Activated CD4-positive, alpha-beta T cell treated with anti-CD3 and anti-CD28 coated beads, Interleukin-2, amount 50 U/mL, for 48 hours (primary cell): ENCODE measurements at places on chromosomes 3 and 15.

DNA sequence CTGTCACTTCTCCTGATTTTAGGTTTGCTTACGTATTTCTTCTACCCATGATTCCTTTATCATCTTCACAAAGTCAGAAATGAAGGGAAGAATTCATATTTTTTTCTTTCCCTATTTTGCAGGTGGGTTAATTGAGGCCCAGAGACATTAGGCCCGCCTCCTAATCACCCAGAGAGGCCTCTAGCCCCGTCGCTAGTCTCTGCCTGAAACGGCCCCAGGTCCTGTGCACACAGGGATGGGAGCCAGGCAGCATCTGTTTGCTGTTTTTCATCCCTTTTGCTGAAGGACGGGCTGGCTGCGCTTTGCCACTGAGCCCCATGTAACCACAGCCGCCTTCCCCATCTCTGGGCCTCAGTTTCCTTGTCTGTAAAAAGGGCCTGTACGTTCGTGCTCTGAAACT is 135.9 kb downstream of the FBLN2 start:
- DNase-seq = no peak

DNA sequence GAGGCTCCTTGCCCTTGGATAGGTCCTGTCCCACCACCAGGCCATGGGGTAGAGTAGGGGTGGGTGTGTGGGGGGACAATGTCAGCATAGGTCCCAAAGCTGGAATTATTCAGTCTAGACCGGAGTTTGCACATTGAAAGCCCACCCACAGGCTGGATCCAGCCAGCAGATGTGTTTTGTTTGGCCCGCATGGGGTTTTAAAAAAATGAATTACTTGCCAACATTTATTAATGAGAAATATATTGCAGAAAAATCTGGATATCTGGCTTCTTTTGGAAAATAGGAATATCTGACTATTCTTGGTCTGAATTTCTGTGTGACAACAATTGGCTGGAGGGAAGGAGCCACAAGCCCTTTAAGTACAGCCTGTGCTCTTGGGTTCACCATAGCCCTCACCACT is 17.3 kb upstream of the LRIG1 start:
- DNase-seq = no peak

DNA sequence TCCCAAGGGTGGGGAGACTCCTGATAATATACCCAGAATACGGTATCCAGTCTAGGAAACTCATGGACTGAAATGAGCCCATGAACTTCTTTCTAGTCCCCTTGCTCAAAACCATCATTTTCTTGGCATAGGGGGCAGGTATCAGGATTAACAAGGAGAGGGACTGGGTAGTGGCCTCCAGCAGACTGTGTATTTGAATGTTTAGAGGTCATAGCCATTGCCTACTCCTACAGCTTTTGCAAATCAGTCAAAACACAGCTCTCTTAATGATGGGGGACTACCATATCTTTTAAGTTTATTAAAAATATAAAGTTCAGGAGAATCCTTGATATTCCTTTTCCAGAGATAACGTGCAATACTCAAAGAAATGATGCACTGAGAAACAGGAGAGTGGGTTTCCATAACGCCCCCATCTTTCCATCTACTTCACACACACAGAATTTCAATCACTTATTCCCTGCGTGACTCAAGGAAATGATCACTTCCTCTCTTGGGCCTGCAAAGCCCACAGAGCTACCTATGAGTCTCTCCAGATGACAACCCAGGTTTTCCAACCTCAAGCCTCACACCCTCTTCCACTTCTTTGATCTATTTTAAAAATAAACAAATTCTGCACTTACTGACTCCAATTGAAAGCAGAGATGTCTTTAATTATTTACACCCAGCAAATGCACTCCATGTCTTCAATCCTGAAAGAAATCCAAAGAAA is 584.0 kb upstream of the LMCD1 start:
- DNase-seq = peak; percentile 9

GRCh38 chr3:84666468-84666867 is 292.3 kb upstream of the CADM2 start:
- DNase-seq = no peak

DNA sequence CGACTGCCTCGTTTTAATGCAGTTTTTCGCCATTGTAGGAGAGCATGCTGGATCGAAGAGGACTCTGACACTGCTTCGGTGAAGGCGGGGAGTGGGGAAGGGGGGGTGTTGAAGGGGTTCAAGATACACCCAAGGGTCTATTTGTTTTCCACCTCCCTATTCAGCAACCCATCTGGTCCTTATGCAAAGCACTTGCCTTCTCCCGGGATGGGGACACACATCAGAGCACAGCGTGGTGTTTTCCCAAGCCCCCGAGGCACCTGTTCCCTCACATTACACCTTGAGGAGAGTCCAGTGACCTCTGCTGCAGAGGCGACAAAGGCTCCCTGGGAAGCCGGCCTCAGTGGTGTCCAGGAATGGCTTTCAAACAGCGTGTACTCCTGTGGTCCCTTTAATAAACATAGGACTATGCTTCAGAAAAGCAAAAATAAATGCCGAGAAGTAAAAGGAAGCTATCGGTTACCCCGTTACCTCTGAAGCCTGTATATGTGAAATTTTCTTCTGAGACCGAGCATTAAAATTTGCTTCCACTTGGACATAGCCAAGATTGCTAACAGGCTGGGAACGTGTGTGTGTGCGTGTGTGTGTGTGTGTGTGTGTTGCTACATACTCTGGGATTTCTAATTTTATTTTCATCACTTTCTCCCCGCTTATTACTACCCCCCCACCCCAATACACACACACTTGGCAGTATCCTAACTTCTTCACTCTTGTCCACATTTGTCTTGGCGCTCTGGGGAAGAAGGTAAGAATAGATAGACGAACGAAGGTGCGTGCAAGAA is 53.2 kb downstream of the CCDC54 start:
- DNase-seq = peak; percentile 12

DNA sequence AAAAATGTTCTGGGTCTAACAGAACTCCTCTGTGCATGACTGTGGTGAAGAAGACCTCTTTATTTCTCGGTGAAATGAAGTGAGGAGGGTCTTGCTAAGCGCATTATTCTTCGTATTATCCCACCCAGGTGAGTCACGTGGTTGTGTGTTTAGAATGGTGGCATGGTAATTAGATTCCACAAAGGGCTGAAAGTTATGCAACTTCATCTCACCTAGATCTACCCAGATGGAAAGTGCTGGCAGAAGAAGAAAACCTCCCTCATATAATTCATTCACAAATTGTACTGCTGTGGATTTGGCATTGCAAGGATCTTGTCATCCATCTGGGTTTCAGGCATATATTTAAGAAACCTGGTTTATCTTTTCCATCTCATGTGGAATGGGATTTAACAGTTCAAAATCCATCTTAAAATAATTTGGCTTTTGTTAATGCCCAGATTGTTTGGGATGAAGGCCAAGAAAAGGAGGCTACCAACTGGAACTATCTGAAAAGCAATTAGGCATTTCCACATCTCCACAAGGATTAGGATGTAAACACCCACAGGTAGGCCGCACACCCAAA is 175.3 kb downstream of the PLCL2 start:
- DNase-seq = no peak

- no peak for DNase-seq
Measured at GRCh38 chr3:8189051-8189450, 312.6 kb upstream of the LMCD1 start.

GRCh38 chr3:122984007-122984406 is 43.6 kb downstream of the SEMA5B start:
- no peak for DNase-seq

GRCh38 chr3:169146179-169146665 is 517.3 kb downstream of the MECOM start:
- DNase-seq = no peak

GRCh38 chr3:73398084-73398483 is 226.7 kb downstream of the PDZRN3 start:
- DNase-seq = no peak

DNA sequence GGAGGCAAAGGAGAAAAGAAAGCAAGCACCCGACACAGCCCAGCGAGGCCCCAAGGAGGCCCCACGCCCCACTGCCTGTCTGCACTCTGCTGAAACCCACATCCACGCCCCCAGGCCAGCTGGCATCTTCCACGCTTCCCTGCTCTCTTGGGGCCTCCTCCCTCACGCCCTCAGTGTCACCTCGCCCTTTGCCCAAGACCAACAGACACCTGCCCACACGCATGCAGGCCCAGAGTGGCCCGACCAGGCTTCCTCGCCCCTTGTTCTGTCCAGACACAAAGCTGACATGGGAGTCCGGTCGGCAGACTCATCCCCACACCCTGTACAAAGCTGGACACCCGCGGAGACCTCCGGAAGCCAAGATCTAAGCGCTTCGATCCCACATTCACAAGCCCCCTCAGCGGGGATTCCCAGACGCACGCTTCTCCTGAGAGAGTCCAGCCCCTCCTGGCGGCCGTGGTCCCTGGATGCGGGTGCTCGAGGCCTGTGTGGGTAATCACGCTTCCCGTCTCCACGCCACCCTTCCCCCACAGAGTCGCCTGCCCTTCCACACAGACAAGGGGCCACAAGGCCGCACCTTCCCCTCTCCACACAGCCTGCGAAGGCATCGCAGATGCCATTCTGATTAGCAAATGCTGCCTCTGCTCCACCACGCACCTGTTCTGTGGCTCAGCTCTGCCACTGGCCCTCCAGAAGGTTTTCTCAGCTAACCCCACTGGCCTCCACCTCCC is 176.6 kb downstream of the XXYLT1 start:
- DNase-seq = no peak

- no peak for DNase-seq
Measured at GRCh38 chr3:12370758-12371157, 81.9 kb downstream of the PPARG start.

GRCh38 chr15:84950570-84951111 is 31.0 kb upstream of the PDE8A start:
- DNase-seq = no peak

DNA sequence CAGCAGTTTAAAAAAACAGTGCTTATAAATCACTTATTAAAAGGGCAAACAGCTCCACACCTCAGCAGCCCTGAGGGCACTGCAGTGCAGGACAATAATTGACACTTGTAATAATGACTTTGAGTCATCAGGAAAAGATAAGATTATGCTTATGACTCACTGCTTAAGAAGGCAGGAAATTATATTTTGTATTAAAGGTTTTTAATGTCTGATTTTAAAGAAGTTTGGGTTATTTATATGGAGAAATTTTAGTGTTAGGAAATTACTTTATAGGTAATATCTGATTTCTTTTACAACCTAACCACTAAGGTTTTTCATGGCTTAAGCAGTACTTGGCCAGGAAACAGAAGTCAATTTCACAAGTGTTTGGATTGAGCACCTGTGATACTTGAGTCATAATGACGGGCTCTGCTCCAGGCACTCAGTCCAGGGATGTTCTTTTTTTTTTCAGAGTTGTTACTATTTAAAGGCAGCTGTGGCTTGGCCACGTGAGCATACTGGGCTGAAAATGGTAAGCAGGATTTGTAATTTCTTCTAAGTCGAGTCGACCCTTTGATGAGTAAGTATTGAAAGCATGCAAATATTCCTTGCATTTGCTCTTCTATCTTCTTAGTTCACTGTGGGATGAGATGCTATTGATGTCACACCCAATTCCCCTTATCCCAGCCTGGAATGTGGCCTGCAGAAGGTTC is 21.6 kb upstream of the SLC6A20 start:
- no peak for DNase-seq

DNA sequence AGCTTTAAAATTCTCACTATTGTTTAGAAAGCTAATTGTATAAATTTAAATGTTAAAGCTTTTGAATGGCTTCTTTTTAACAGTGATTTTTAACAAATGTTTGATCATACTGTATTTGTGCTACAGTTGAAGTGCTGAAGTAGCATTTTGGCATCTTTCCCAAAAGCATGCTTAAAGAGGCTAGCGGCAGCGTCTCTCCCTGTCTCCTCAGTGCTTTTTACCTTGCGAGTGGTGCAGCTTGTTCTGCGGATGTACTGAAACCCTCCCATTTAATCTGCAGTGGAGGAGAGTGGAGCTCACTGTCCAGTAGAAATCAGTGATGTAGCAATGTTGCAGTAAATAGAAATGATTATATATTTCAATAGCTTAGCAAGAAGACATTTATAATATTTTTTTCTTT is 43.7 kb downstream of the LRRC49 start:
- no peak for DNase-seq

- DNase-seq = no peak
Measured at GRCh38 chr3:6734395-6734746, 126.5 kb upstream of the GRM7 start.

DNA sequence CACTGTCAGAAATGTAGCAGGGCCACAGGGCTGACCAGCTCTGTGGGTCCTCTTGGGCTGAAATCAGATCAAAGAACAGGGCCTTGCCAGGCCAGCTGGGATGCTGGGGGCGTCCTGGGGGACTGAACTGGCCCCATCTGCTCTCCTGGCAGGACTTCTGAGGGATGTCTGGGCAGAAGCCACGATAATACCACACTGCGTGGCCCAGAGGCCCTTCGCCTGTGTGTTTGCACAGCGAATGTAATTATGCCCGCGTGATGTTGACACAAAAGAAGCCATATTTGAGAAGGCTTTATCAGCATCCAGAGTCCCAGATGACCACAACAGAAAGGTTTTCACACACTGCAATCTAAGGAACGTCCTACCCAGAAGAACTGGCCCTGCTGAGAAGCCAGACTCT is 174.0 kb downstream of the RAB11A start:
- no peak for DNase-seq

DNA sequence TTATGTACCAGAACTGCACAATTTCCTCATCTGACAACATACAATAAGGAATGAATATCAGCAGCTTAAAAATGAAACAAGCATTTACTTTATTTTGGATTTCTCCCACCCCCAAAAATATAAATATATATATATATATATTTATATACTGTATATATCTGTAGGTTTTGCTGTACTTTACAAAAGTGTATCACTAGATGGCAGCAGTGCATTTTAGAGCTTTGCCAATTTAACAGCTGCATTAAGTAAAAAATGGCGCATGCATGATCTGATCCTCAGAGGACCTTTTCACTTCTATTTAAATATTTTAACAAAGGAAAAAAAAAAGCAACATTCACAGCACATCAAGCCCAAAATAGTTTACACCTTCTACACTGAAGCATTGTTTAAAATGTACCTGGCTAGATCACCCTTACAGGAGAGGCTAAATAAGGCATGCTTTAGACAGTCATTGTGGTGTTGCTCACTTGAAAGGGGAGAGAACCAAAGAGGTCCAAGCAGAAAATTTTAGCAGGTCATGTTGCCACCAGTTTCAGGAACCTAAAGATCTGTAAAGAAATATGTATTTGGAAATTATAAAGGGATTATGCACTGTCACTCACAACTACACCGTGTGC is 72.6 kb downstream of the NPTN start:
- no peak for DNase-seq

GRCh38 chr3:129357616-129358015 is 70.8 kb downstream of the EFCAB12 start:
- no peak for DNase-seq

DNA sequence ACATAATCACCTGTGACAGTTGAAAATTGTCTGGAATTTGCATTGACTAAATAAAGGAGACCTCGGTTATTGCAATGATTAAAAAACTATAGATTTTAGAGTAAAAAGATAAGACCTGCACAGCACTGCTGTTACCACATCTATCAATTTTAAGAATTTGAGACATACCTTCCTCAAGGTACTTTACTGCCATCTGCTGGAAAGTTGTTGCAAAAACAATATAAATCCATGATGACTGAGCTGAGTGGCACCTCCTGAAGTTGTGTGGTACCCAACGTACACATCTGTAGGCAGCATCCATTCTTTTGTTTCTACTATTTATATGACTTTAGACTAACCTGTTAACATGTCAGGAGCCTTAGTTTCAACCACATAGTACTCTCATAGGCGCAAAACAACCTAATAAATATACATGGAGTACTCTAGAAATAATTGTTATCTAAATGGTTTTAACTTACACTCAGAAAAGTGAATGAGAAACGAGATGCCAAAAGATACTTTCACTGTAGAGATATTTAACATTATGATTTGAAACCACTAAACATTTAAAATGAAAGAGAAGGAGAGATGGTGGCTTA is 106.7 kb downstream of the GHSR start:
- no peak for DNase-seq
